Effector CD4-positive, alpha-beta T cell (primary cell): ENCODE measurements at places on chromosomes 16 and 17.
A peak's percentile ranks its signal among the peaks of the same experiment; 100 is the strongest.

DNA sequence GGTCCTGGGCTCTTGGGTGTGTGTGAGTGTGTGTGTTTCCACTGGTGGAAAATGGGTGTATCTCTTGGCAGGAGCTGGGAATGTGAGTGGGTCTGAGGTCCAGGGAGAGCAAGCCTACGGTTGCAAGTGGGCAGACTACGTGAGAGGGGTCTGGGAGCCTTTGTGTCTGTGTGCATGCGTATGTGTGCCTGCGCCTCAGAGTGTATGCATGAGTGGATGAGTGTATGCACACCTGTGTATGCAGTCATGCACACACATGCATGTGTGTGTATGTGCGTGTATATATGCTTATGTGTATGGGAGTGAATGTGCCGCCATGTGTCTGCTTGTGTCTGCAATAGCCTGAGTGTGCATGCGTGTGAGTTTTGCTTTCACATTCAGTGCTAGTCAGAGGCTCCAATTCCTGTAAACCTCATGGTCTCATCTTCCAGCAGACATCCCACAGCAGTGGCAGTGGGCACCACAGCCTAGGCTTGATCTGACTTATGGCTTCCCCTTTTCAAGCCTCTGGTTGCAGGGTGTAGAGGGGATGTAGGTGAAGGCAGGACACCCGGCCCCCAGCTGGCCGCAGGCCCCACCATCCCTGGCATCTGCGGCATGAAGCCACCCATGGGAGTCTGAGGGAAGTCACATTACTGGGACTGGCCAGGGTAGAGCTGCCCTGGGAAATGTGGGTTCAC is 19.7 kb upstream of the RMI2 start:
- no peak for DNase-seq

DNA sequence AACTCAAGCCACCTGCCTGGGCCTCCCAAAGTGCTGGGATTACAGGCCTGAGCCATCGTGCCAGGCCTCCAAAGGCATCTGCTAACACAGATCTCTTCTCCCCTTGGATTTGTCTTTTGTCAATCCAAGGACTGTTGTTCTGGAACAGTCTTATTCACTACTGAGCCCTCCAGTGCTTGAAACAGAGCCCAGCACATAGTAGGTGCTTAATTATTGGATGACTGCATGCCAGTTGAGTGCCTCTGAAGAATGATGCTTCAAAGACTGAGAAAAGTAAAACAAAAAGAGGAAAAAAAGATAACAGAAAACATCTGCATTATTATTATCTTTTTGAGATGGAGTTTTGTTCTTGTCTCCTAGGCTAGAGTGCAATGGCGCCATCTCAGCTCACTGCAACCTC is 1.7 kb upstream of the CRISPLD2 start:
- DNase-seq, result no peak

GRCh38 chr17:30975042-30975820 is 4.4 kb downstream of the RNF135 start:
- DNase-seq, result no peak

DNA sequence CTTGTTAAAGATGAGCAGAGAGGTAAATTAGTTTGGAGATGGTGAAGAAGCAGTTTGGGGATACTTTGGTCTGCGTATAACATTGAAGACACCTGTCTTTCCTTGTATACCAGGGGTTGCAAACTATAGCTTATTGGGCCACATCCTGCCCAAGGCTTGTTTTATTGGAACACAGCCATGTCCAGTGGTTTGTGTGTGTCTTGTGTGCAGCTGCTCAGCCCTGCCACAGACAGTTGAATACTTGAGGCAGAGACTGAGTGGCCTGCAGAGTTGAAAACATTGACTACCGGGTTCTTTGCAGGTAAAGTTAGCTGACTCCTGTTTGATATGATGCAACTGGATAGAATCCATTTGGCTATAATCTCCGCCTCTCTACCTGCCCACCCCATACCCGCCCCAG is 224.4 kb downstream of the PRKCA start:
- no peak for DNase-seq

- DNase-seq, result no peak
These were observed 180.6 kb downstream of the COPRS start for GRCh38 chr17:31678431-31678830.

DNA sequence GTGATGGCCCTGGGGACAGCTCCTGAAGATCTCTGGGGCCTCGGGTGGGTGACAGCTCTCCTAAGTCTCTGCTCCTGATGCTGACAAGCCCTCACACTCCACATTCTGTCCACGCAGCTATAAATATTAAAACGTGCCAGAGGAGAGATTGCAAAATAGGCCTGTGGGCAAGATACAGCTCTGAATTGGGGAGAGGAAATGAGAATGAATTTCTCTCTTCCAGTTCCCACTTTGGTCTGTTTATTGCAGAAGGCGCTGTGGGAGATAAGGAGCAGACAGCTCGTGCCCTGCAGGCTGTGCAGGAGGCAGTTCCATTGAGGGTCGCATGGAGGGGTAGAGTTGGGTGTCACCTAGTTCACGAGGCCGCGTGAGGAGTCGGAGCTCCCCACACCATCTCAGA is 87.5 kb upstream of the SDK2 start:
- DNase-seq, result no peak

DNA sequence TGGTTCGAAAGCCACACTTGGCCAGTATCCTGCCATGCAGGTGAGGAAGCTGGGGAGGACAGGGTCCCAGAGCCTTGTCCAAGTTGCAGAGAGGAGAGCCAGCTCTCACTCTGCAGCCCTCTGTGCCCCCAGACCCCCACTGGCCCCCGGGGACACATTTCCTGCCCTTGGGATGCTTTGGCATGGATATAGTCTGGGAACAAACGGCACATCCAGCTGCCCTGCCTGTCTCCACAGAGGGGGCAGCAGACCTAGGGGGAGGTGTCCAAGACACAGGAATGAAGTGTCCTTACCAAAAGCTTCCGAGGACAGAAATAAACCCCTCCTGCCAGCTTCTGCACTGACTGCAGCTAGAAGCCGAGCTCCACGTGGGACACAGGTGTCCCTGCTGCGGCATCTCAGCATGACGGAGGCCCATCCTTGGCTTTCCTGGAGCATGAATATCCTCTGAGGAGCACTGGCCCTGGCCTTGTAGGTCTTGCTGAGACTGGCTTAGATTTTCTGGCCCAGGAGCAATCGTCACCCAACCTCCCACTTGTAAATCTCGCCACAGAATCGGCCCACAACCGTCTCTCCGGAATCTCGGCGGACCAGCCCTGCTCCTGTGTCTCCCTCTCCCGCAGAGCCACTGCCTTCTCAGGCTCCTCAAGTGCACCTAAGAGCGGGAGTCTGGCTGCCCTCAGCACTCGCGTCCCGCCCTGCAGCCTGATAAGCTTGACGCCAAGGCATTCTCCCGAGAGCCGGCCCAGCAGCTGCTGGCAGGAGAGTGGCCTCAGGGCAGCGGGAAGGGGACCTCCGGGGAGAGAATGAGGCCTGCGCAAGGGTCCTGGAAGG is 1.1 kb upstream of the CAPN15 start:
- no peak for DNase-seq

DNA sequence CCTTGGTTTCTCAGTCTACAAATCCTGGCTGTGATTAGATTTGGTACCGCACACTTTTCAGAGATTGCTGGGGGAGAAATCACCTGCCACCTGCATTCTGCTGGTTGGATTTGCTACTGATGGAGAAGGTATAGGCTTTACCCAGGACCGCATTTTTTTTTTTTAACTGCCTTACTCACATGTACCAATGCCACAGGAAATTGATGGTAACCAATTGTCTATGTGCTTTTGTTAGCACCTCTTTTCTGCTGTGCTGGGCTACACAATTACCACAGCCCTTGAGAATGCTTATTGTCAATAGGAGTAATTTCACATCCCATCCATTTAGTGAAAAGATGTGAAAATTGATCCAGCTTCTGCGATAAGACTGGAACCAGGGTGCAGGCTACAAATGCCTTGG is 74.4 kb upstream of the TANC2 start:
- no peak for DNase-seq

DNA sequence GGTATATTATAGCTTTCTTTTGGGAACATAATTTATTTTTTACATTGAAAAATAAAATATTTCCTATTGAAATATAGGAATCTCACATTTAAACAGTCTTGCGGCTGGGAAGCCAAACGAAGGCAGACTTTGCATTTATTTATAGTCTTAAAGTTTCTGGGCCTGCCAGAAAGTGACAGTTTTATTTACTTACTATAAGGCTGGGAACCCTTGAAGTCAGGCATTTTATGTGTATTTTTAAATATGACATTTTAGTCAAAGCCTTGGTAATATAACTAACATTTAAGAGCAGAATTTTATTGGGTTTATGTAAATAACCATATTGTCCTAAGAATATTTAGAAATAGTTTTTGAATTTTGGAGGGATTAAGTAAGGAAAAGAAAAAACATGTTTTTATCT is 97.5 kb downstream of the TANGO6 start:
- no peak for DNase-seq

DNA sequence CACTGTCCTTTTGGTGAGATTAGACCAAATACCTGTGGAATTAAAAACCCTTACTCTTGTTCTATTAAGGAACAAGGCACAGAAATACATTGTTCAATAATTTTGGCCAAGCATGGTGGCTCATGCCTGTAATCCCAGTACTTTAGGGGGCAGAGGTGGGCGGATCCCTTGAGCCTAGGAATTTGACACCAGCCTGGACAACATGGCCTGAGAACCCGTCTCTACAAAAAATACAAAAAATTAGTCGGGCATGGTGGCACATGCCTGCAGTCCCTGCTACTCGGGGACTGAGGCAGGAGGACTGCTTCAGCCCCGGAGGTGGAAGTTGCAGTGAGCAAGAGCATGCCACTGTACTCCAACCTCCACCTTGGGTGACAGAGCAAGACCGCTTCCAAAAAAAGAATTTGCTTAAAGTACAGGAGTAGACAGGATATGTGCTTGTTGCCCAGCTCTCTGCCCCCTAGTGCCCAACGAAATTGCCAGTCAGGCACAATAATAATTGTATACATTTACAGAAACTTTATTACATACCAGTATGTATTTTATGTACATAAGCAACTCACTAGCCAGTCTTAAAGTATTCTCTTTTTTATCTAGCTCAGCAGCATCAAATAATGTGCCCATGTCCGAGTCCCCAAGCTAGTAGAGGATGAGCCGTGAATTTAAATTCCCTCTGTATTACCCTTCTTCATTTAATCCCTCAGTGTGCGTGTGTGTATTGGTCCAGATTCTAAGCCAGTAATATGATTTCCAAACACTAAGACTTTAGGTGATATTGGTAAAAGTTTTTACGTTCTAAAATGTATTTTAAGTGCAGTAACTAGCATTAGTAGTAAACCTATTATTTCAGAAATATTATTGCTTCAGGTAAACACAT is 1.4 kb downstream of the THUMPD1 start:
- DNase-seq, result peak; percentile 4

DNA sequence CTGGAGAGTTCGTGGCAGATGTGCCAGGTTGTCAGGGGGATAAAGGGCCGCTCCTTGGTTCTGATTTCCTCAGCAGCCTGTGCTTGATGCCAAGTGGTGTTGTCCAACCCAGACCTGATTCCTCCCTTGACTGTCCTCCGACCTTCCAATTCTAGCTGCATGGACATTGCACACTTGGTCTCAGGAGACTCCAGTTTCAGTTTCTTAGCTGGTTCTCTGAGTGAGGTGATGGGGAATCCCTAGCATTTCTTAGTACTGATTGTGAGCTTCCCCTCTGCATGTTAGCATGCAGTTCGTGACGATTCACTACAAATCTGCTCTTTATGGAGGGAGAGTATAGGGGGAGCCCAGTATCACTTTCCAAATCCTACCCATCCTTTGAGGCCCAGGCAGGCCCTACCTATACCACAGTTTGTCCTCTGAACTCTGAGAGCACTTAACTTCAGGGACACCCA is 12.4 kb upstream of the CCR7 start:
- no peak for DNase-seq

DNA sequence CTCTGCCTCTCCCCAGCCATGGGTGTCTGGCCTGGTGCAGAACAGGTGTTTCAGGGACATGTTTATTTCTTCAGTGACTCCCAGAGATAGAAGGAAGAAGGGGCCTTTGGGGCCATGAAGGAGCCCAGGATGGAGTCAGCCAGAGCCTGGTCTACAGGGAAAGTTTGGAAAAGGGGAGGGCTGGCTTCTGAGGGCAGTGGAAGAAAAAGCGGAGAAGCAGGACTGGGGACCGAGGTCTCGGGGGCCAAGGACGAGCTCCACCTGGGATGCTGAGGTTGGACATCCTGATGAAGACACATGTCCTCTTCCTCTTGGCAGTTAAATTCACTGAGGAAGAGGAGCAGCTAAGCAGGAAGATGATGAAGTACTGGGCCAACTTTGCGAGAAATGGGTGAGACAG is 7.7 kb downstream of the CES2 start:
- no peak for DNase-seq

GRCh38 chr17:3189961-3190360 is 7.4 kb upstream of the OR1A2 start:
- no peak for DNase-seq

GRCh38 chr17:30352240-30352814 is 18.5 kb upstream of the TMIGD1 start:
- DNase-seq, result no peak

DNA sequence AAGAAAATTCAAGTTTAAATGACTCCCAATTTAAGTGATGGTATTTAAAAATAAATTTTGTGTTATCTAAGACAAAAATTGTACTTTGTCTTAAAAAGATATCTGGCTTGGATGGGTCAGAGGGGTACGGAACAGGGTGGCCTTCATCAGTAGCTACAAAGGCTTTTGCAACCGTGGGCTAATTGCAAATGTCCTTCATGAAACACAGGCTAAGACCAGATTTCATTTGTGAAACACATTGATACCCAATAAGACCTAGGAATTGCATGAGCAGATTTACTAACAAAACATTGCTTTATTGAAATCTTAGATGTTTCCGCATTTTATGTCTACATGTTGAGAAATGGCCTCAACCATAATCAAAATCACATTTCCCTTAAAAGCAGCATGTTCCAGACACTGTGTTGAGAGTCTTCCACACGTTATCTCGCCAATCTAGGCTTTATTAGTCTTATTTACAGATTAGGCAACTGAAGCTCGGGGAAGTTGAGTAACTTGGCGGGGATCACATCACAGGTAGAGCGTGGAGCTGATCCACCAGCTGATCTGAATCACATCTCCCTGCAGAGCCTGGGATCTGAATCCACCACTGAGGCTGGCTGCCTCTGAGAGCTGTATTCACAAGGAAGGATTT is 21.8 kb downstream of the FBXO39 start:
- no peak for DNase-seq

DNA sequence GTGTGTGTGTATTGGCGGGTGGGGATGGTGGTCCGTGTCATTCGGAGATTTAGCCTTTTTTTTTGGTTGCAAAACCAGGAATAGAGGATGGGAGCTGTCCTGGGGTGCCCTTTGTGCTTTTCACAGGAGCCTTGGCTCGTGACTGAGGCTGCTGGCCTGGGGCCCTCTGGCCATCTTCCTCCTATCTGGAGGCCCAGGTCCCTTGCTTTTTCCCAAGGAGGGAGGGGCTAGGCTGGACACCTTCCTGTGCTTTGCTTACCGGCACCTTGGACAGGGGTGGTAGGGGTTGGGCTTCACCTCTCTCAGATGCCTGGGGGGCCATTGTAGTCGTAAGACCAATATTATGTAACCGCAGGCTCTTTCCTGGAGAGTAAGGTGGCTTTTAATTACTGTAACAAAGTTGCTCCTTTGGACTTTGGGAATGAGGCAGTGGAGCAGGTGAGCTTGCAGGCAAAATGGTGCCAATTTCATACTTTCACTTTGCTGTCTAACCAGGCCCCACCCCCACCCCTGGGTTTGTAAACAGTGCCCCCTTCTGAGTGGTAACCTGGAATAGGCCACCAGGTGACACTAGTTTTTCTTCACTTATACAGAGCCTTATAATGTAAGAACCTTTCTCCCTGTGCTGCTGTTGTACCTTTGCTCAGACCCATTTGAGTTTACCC is 1.2 kb downstream of the DYNLL2 start:
- peak; percentile 39 for DNase-seq
